ENCODE measurements at places on chromosomes 1 and 21.
A peak's percentile ranks its signal among the peaks of the same experiment; 100 is the strongest.

GRCh38 chr1:27561124-27561899 lies 42.6 kb downstream of the AHDC1 start:
- no peak for DNase-seq

GRCh38 chr1:1881727-1882126 lies 9.2 kb downstream of the GNB1 start:
- no peak for DNase-seq

GRCh38 chr1:211340622-211341507 lies 14.2 kb downstream of the TRAF5 start:
- DNase-seq = no peak

GRCh38 chr1:178506177-178506576 lies 6.7 kb upstream of the TEX35 start:
- DNase-seq = no peak

DNA sequence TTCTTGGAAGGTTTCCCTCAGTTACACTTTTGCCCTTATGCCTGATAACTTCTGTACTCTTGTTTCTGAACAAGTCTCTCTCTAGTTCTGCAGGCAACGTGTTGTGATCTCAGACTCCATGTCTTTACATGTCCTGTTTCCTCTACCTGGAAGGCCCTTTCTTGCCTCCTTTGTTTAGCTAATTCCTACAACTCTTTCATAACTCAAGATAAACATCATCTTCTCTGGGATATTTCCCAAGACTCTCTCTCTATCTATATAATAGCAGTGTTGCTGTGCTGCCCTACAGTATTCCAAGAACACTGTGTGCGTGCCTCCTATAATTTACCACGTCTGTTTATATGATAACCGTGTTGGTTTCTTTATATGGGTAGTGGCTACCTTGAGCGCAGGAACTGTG lies 47.8 kb downstream of the CHRM3 start:
- no peak for DNase-seq

DNA sequence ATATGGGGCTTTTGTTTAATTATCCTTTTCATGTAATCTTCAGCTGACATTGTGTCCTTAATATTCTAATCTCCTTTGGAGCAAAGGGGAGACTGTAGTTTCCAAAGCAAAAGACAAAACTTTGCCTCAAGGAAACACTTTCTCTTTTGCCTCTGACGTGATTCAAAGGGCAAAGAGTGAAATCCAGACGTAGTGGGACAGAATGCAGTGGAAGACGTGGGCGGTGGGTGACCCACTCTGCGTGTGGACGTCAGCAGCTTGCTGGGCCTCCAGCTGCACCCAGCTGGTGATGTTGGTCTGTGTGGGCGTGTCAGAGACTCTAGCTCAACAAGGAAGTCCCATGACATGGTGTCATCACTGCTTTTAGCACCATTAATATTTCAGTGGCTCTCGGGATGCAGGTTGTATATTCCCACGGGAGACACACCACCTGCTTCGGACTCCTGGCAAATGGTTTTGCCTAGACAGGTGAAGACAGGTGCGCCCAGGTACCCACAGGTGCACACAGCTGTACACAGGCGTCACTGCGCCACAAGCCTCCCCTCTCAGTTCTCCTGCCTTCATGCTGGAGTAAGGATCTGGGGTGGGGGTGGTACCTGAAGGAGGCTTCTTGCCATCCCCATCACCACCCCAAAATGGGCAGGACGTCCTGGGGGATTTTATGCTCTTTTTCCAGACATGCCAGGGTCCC lies 292.1 kb upstream of the VAMP3 start:
- peak; percentile 69 for DNase-seq

Measured in smooth muscle cell of the brain vasculature (primary cell).